WTC11 (cell line): ENCODE measurements at places on chromosomes 13 and 19.

- DNase-seq, result peak; percentile 94
These were observed 7.5 kb upstream of the ARHGEF18 start for GRCh38 chr19:7340959-7341837.

GRCh38 chr19:44903602-44904425, 1.8 kb upstream of the APOE start:
- DNase-seq, result peak; percentile 89

DNA sequence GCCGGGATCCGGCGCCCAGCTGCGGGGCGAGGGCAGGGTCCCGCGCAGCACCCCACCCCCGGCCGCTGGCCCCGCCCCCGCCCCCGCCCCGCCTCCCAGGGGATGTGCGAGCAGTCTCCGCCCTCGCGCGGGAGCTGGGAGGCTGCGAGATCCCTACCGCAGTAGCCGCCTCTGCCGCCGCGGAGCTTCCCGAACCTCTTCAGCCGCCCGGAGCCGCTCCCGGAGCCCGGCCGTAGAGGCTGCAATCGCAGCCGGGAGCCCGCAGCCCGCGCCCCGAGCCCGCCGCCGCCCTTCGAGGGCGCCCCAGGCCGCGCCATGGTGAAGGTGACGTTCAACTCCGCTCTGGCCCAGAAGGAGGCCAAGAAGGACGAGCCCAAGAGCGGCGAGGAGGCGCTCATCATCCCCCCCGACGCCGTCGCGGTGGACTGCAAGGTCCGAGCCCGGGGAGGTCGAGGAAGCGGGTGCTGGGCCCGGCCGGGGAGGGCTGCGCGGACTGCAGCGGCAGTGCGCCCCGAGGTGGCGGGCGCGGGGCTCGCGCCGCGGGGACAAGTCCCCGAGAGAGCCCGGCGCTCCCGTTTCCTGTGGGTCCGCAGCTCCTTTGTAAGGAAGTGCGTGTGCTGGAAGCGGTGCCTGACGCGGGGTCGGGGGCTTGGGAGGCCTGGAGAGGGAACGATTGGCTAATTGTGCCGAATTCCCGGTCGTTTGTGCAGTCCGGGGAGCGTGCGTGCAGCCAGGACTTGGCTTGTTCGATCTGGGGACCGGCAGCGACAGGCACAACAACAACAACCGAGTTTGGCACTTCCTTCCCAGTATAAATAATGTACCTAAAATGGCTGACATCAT, at the start of gene ITM2B:
Gene ITM2B, plus strand, starts transcription at position 161 of the 843 bp plus-strand sequence. Its CDS starts 155 bp downstream, at position 316.
- peak; percentile 70 for DNase-seq

DNA sequence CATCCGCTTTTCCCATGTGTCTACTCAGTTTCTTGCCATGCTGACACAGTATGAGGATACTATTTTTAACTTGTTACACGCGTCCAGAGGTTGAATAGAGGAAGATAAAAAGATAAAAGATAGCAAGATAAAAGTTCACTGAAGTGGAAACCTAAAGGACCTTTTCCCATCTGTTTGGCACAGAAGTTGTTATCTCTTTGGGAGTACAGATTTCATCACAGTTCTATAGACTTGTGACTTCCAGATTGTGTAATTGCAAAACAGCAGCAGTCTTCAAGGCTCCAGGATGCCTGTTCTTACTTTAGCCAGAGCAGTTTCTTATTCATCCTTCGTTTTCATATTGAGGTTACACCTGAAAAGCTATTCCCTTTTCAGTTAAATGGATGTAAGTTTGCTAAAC, 369.2 kb downstream of the GPC5 start:
- no peak for DNase-seq

DNA sequence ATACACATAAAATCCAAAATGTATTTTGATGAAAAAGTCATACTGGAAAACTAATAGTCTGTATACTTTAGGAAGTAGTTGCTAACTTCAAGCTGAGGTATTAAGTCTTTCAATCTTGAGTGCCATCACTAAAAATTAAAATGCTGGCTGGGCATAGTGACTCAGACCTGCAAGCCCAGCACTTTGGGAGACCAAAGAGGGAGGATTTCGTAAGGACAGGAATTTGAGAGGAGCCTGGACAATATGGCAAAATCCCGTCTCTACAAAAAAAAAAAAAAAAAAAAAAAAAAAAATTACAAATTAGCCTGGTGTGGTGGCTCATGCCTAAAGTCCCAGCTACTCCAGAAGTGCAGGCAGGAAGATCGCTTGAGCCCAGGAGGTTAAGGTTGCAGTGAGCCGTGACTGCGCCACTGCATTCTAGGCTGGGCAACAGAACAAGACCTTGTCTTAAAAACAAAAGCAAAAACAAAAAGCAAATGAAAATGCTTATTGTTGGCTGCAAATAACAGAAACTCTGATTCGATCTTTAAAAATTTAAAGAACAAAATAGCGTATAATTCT, 1994.2 kb upstream of the PCDH20 start:
- DNase-seq, result no peak

DNA sequence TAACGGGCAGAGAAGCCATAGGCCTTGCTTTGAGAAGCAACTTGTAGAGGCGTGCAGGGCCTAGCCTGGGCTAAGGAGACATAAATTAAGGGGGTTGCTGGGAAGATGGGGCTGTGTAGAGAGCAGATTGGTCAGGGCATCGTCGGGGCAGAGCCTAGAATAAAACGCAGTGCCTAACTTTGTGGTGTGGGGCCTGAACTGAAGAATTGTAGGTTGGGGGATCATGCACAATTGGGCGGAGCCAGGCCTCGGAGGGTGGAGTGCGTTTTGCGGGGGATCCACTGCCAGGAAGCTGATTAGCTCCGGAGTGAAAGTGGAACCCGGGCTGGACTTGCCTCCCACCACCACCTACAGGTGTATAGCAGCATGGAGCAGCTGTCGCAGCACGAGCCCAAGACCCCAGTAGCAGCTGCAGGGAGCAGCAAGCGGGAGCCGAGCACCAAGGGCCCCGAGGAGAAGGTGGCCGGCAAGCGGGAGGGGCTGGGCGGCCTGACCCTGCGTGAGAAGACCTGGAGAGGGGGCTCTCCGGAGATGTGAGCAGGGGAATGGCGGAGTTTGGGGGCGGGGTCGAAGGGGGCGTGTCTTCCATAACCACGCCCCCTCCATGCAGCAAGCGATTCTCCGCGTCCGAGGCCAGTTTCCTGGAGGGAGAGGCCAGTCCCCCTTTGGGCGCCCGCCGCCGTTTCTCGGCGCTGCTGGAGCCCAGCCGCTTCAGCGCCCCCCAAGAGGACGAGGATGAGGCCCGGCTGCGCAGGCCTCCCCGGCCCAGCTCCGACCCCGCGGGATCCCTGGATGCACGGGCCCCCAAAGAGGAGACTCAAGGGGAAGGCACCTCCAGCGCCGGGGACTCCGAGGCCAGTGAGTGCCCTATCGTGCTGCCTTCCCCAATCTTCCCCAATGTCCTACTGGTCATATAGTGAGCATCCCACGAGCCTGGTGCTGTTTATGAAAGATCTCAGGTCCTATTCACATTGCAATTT, 13.8 kb downstream of the DNASE2 start:
- peak; percentile 91 for DNase-seq

DNA sequence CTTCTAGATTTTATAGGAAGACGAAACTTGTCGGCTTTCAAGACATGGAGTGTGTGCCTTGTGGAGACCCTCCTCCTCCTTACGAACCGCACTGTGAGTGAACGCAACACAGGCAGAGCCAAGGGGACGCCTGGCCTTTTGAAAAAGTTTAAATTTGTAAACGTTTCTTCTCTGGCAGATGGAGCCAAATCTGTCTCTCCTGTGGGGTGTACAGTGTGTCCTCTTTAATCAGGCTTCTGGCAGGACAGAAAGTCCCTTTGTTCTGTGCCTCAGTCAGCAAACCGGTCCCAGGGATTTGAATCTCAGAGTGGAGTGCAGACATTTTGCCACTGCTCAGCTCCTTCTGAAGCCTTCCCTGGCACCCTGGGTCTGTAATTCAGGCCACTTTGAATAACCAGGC, 56.5 kb downstream of the TNFRSF19 start:
- no peak for DNase-seq

DNA sequence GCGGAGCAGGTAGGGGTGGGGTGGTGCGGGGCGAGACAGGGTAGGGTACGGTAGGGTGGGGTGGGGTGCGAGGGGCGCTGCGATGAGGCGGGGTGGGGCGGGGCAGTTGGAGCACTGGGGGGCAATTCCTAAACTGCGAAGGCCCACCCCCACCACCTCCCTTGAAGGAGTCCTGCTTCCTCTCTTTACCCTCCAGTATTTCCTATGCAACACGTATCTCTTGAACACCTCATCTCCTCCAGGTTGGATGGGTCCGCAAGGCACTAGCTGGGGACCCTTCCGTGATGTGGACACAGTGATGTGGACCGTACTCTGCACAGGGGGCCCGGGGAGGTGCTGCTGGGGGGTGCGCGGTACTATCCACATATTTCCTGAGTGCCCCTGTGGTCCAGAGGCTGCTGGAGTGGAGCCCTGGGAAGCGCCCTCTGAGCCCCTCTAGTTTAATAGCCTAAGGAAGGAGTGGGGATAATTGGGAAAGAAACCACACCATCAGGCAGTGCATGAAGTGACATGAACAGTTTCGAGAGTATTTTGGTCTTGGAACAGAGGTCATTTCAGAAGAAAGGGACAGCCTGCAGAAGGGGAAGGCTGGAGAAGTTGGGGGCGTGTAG, 1.1 kb downstream of the IL17D start:
- no peak for DNase-seq

- DNase-seq, result peak; percentile 58
These were observed 14.3 kb downstream of the FZR1 start for GRCh38 chr19:3520166-3521103.

DNA sequence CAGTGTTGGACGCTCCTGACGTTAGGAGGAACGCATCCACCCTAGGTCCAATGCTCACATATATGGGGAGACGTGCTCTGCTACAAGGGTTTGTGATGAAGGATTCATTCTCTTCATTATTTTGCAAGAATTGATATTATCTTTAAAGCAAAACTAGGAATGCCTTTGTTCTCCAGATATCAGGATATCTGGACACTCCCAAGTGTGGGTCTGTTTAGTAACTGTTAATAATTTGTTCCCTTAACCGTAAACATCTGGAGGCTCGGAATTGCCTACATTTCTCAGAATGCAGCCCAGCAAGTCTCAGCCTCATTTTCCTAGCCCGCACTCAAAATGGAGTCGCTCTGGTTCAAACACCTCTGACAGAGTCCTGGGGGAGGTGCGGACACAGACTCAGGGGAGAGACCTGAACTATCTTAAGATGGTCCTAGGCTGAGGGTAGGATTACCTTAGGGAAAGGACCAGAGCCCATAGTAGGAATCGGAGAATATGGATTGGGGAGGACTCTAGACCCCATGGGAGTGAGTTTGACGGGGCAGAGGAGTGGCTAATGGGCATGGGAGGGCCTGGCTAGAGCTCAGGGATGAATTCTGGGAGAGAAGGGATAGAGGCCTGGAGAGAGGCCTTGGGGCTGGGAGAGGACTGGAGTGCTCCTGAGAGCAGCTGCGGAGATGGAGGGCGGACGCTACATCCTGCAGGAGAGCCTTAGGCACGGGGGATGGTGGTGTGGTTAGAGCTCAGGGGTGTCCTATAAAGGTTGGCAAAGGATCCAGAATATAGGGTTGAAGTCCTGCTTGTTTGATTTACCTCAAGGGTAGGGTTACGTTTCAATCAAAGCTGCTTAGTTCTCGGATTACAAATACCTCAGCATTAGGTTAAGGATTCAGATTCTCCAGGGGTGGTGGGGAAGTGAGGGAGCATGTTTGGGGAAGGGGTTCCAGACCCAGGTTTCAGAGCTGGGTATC, 43.2 kb downstream of the ZNF331 start:
- DNase-seq, result peak; percentile 22

- no peak for DNase-seq
These were observed 53.0 kb downstream of the TGDS start for GRCh38 chr13:94542917-94543316.

- DNase-seq, result no peak
These were observed 66.3 kb downstream of the DNAJC3 start for GRCh38 chr13:95743192-95743591.

GRCh38 chr13:111265701-111266035, 54.8 kb upstream of the TEX29 start:
- DNase-seq, result no peak

- DNase-seq, result no peak
These were observed 25.2 kb downstream of the SPATA13 start for GRCh38 chr13:24185591-24186232.

DNA sequence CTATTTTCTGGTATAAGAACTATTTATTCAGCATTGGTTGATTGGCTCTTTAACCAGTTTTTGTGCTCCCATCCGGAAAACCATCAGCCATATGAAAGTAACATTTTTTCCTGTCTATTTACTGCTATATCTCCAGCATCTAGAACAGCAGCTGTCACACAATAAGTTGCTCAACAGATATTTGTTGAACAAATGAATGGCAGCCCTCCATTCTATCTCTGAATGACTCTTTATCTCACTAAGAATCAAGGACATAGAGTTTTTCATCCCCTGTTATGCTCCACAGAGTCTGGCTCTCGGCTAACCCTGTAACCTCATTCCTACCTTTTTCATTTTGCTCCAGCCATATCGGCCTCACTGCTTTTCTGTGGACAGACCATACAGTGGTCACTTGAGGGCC, 145.5 kb downstream of the SLITRK6 start:
- DNase-seq, result no peak

DNA sequence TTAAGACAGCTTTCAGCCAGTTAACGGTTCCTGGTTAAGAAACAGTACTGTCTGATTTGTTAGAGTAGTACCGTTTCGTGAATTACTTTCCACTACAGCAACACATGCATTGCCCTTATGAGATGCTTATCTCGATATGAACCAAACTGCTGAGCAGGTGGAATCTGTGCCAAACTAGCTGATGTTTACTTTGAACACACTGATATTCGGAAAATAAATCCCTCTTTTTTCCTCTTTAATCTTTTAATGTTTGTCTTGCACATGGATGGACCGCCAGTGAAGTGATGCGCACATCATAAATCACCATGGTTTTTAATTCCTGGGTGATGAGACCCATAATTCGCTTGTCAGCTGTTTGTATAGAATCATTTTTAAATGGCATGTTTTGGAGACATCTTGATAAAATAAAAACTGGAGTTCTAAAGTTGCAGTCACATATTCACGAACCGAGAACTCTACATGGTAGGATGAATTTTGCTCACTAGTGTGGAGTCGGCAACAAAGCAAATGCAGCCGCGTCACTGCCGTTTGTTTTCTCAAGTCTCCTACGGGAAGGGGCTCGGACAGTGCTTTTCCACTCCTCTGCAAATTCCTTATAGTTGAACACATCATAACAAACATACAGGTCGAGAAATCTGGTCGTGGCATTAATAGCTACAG, 1.1 kb downstream of the GJA3 start:
- DNase-seq, result no peak

DNA sequence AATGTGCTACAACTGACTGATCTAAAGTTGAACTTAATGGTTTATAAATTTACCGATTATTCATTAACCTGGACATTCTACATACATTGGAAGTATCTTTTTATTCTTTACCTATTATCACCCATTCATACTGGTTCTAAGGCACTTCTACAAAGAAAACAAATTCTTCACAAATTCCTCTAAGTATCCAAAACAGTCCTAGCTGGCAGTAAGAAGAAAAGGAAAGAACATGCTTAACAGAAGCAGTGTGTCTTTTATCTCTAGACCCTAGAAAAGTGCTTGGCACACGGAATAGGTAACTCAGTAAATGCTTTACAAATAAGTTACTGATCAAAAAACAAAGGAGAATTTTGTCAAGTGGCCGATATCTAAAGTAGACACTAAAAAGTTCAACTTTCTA, 32.8 kb downstream of the TSC22D1 start:
- no peak for DNase-seq
